ENCODE measurements at places on chromosomes 4 and X.

- no peaks in the 10 kb centered on the region for H3K4me1 ChIP-seq
- H3K27ac ChIP-seq = no peak overlapping the region
- DNase-seq = peak; percentile 18
- no peaks in the 10 kb centered on the region for H3K27me3 ChIP-seq
Measured at GRCh38 chr4:150268444-150268843, 190.2 kb downstream of the DCLK2 start.

- H3K27me3 ChIP-seq = no peaks in the 10 kb centered on the region
- no peak for DNase-seq
- no peak overlapping the region for H3K4me3 ChIP-seq
- H3K36me3 ChIP-seq = peaks cover under 1% of the 10 kb centered on the region
Measured at GRCh38 chr4:169208516-169208915, 62.2 kb downstream of the SH3RF1 start.

- peaks cover 44% of the 10 kb centered on the region for H3K27me3 ChIP-seq
- no peaks in the 10 kb centered on the region for H3K4me1 ChIP-seq
- H3K27ac ChIP-seq = no peak overlapping the region
- no peaks in the 10 kb centered on the region for H3K36me3 ChIP-seq
- no peak for DNase-seq
Measured at GRCh38 chrX:14930663-14931062, 57.4 kb downstream of the MOSPD2 start.

- H3K4me3 ChIP-seq = no peak overlapping the region
- H3K27ac ChIP-seq = no peak overlapping the region
- H3K27me3 ChIP-seq = no peaks in the 10 kb centered on the region
- no peak for DNase-seq
- H3K36me3 ChIP-seq = peaks cover 7% of the 10 kb centered on the region
Measured at GRCh38 chr4:12446657-12447185, 1018.0 kb upstream of the HS3ST1 start.

- H3K4me1 ChIP-seq = no peaks in the 10 kb centered on the region
- no peak overlapping the region for H3K27ac ChIP-seq
- no peak for DNase-seq
- H3K27me3 ChIP-seq = no peaks in the 10 kb centered on the region
- H3K36me3 ChIP-seq = peaks cover 6% of the 10 kb centered on the region
- H3K4me3 ChIP-seq = no peak overlapping the region
Measured at GRCh38 chr4:152310257-152310656, 225.6 kb downstream of the FBXW7 start.

DNA sequence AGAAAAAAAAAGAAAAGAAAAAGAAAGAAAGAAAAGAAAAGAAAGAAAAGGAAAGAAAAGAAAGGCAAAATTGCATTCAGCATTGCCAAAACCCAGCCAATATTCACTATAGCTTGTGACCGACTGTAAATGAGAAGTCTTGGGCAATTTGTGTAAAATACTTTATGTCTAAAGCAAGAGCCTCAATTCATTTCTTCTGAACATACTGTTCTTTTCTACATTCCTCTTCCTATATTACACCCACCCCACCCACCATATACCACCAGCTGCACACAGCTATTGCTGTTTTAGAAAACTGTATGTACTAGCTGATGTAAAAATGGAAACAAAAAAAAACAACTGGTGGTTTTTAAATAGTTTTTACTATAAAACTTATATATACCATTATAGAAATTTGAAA is 156.9 kb upstream of the TTC29 start:
- H3K4me3 ChIP-seq = no peak overlapping the region
- H3K27ac ChIP-seq = peak overlapping the region; percentile 97
- peaks cover 20% of the 10 kb centered on the region for H3K4me1 ChIP-seq
- no peaks in the 10 kb centered on the region for H3K36me3 ChIP-seq

GRCh38 chrX:56763556-56764152 is 34.6 kb downstream of the NBDY start:
- H3K27me3 ChIP-seq = peaks cover 36% of the 10 kb centered on the region
- DNase-seq = peak; percentile 78
- H3K4me1 ChIP-seq = peaks cover 34% of the 10 kb centered on the region
- peak overlapping the region; percentile 92 for H3K27ac ChIP-seq
- H3K4me3 ChIP-seq = peak overlapping the region; percentile 83

DNA sequence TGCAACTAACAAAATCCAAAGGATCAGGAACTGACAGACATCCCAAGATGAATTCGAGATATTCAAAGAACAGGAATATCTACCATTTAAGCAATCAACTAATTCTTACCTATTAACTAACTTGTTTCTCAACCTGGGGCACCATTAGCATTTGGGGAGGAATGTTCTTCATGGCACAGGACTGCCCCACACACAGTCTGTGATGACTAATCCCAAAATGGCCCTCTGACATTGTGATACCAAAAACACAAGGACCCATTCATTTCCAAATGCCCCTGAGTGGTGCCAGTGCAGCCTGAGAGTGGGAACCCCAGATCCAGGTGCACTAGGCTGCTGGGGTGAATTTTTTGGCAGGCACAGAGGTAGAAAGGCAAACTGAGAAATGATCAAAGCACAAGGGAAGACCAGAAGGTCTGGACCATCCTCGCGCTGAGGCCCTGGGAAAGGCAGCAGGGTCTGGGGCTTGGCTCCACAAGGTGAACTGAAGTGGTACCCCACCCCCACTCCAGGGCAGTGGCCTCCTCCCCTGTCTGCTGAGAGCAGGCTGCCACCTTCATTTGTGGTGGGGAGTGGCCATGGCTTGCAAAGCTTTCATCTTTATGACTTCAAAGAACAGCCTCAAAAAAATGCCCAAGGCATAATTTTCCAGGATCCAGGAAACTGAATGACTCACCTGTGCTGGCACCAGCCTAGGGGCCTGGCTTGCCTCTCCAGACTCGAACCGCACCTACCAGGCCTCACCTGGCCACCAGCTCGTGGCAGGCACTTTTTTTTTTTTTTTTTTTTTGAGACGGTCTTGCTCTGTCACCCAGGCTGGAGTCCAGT is 122.4 kb downstream of the BCOR start:
- no peaks in the 10 kb centered on the region for H3K4me1 ChIP-seq
- H3K4me3 ChIP-seq = no peak overlapping the region
- DNase-seq = peak; percentile 88
- peaks cover 24% of the 10 kb centered on the region for H3K27me3 ChIP-seq
- no peak overlapping the region for H3K27ac ChIP-seq

DNA sequence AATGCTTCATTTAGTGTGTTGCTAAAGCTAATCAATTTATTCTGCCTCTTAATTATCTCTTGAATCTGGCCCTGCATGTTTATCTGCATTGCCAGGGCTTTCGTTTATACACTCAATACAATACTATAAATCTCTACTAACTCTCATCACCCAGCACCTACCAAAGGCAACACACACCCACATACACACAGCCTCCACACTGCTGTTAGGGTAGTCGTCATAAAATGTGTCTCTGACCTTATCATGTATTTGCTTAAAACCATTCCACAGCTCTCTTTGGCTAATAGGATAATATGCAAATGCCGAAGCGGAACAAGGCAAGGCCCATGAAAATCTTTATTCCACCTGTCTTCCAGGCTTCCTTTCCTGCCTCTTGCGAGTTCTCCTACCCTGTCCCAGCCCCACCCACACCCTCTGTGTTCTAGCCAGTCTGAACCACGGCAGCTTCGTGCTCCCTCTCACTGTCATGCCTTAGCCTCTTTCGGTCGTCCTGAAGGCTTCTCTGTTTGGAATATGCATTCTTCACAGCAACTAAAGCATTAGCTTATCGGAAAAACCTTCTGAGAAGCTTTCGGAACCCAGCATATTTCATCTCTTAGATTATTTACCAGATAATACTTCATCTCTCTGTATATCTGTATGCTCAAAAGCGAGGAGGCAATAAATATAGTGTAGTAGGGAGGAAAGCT is 333.5 kb downstream of the TENM3 start:
- peaks cover 5% of the 10 kb centered on the region for H3K4me1 ChIP-seq
- no peaks in the 10 kb centered on the region for H3K36me3 ChIP-seq
- H3K27ac ChIP-seq = no peak overlapping the region
- no peak for DNase-seq
- H3K4me3 ChIP-seq = no peak overlapping the region

DNA sequence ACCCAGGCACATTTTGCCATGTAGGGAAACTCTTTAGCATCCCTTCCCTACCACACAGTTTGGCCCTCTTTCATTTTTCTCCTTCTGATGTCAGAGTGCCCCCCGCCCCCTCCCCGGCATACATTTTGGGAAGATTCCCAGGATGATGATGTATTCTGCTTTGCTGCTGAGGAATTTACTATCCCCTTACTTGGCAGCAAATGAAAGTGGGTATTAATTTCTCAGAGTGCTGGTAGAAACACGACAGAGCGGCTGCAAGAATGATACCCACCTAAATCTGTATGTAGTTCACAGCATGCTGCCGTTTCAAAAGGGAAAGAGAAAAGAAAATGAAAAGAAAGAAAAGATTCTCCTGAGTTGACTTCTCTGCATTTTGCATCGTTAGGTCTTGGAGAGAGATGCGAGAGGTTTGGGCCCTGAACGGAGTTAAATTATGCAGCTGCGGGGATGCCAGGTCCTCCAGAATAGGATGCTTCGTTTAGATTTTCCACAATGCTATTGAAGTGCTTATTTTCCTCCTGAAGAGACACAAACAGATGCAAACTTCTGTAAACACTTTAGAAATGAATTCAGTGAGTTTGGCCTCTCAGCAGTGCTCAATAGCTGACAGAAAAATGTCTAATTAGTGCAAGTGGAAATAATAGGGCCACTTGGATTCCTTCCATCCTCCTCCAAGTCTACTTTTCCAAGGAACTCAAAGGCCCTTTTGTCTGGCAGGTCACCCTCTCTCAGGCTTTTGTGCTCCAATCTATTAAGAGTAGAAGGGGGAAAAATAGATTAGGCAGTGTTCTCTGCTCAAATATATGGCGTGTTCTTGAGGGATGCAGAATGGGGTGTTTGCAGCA is 106.2 kb downstream of the ALPK1 start:
- no peak overlapping the region for H3K27ac ChIP-seq
- no peak for DNase-seq
- no peaks in the 10 kb centered on the region for H3K4me1 ChIP-seq
- H3K36me3 ChIP-seq = no peaks in the 10 kb centered on the region

DNA sequence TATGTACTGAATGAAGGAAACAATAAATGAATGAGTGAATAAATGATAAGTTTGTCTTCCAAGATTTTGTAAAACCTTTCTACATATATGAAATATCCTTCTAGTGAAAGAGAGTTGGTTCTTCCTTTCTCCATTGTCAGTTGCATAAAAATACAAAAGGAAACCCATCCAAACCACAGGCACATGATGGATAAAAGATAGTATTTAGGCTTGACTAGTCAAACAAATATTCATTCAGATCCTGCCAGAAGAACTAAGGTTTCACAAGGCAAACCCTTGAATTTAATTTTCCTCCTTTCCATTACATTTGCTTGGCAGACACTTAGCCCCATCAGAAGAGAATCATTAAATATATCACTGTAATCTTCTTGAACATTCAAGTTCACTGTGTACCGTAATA is 208.4 kb downstream of the COL25A1 start:
- no peak overlapping the region for H3K4me3 ChIP-seq
- no peaks in the 10 kb centered on the region for H3K4me1 ChIP-seq
- no peak overlapping the region for H3K27ac ChIP-seq
- no peaks in the 10 kb centered on the region for H3K27me3 ChIP-seq
- no peak for DNase-seq

- H3K27ac ChIP-seq = peak overlapping the region; percentile 89
- no peak overlapping the region for H3K4me3 ChIP-seq
- DNase-seq = peak; percentile 96
- no peaks in the 10 kb centered on the region for H3K36me3 ChIP-seq
- H3K4me1 ChIP-seq = peaks cover 34% of the 10 kb centered on the region
Measured at GRCh38 chr4:41709844-41710481, 38.6 kb downstream of the PHOX2B start.

GRCh38 chr4:97530676-97531075 is 612.6 kb downstream of the STPG2 start:
- H3K27ac ChIP-seq = no peak overlapping the region
- H3K27me3 ChIP-seq = no peaks in the 10 kb centered on the region
- DNase-seq = no peak
- H3K4me1 ChIP-seq = no peaks in the 10 kb centered on the region
- no peaks in the 10 kb centered on the region for H3K36me3 ChIP-seq

- no peak overlapping the region for H3K4me3 ChIP-seq
- peak overlapping the region; percentile 54 for H3K27ac ChIP-seq
- DNase-seq = peak; percentile 24
- no peaks in the 10 kb centered on the region for H3K27me3 ChIP-seq
- peaks cover 10% of the 10 kb centered on the region for H3K36me3 ChIP-seq
Measured at GRCh38 chr4:88526221-88526815, 2.7 kb upstream of the PYURF start.

DNA sequence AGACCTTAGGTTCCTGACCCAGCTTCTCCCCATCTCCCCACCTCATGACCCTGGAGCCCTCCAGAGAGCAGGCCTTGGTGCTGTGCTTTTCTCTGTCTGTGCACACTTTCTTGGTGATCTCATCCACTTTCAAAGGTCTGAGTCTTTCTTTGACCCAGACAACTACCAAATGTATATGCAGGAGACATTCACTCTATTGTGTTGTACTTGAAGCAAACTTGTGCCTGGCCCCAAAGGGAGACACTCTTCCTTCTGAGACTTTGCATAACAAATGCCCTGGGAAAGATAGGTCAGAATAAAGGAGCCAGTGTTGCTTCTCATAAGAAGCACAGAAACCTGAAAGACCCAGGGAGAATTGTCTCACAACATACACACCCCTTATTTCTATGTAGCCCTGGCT is 54.3 kb upstream of the TLR2 start:
- peaks cover 44% of the 10 kb centered on the region for H3K36me3 ChIP-seq
- no peak overlapping the region for H3K27ac ChIP-seq
- H3K4me1 ChIP-seq = no peaks in the 10 kb centered on the region
- H3K27me3 ChIP-seq = no peaks in the 10 kb centered on the region
- H3K4me3 ChIP-seq = no peak overlapping the region

DNA sequence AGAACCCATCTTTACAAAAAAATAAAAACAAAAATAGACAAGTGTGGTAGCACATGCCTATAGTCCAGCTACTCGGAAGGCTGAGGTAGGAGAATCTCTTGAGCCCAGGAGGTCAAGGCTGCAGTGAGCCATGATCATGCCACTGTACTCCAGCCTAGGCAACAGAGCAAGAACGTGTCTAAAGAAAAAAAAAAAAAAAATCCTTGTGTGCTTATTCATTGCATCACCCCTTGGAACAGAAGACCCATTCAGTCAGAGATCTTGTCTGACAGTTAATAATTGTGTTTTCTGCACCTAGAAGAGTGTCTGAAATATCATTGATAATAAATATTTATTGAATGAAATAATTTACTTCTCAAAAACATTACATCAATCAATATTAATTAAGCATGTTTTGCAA is 97.4 kb upstream of the TBL1X start:
- no peak for DNase-seq
- H3K4me3 ChIP-seq = no peak overlapping the region
- no peaks in the 10 kb centered on the region for H3K4me1 ChIP-seq

- H3K4me1 ChIP-seq = peaks cover 30% of the 10 kb centered on the region
- H3K4me3 ChIP-seq = no peak overlapping the region
- peak overlapping the region; percentile 94 for H3K27ac ChIP-seq
Measured at GRCh38 chr4:166014411-166014810, 141.4 kb downstream of the TLL1 start.

DNA sequence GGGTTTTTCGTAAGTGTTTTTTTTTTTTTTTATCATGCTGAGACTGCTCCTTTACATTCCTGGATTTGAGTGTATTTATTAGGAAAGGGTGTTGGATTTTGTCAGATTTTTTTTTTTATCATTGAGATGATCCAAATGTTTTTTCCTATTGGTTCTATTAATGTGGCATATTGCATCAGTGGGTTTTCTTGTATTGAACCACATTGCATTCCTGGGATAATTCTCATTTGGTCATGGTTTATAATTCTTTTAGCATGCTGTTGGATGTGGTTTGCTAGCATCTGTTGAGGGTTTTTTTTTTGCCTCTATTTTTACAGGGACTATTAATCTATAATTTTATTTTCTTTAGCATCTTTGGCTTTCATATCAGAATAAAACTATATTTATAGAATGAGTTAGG is 28.8 kb downstream of the COL4A5 start:
- no peak overlapping the region for H3K27ac ChIP-seq
- DNase-seq = no peak
- peaks cover 15% of the 10 kb centered on the region for H3K36me3 ChIP-seq
- H3K27me3 ChIP-seq = peaks cover 72% of the 10 kb centered on the region

All from MCF 10A (cell line).